ENCODE measurements at places on chromosomes 6 and 20.

DNA sequence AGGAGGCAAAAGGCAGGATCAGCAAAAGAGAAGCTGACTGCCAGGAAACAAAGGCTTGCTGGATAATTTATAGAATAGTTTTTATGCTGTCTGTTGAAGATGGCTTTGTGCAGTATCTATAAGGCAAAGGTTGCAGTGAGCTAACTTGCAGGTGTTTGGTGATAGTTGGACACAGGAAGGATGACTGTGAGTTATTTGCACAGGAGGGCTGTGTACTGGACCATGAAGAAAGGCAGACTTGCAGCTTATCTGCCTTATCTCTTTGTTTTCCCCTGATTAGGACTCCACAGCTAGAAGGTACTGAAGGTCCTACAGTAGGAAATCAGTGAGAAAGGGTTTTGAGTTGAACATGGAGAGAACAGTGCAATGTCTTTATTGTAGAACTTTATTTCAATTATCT is 2.1 kb downstream of the BTN1A1 start:
- no peak for DNase-seq

DNA sequence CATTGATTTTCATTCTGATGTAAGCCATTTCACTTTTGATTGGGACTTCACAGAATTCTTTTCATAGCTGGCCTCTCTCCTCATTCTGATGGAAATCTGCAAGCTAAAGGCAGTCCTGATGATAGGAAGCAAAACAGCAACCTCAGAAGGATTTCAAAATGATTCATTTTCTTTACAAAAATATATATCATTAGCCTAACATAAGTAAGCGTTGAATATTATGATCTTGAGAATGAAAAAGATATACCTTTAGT is 143.1 kb upstream of the GJE1 start:
- no peak for DNase-seq

DNA sequence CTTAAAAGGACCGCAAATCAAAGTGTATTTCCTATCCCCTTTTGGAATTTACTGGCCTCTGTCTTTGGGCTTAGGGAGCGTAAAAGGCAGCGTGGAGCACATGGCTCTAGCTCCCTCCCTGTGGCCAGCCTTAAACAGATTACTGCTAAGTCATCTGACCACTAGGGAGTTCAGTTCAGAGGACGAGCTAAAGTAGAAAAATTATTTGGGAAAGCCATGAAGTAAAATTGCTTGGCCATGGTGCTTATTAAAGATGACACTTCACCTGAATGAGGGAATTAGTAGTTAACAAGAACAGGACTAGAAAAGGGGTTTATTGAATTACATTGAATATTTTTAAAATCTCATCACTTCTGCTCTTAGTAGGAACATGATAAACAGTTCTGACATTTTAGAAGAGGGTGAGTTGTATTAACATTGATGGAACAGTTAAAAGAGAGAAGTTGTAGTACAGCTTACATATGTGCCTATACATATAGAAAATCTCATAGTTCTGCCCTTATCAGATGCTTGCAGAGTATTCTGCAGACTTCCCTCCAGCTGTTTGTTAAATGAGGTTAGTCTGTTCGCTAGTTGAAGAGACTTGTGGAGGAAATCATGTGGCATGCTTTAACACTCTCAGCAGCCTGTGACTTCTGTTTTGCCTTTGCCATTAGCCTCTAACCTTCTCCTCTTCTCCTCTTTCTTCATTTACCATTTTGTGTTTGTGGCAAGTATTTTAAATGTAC is 31.2 kb upstream of the MAPK13 start:
- no peak for DNase-seq

DNA sequence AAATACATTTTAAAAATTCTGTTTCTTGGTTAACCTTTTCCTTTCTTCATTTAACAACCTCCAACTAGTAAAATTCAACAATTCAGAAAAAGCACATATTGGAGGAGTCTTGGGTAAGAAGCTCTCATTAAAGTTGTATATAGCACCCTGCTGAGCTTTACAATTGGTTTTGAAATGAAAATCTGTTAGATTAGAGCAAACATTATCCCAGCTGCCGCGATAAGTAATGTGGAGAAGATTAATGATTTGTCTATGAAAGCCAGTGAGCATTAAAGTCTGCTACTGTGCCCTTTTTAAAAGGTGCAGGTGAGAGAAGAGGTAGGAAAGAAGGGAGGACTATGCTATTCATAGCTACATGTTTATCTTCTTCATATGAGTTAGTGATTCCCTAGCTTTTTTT is 201.5 kb downstream of the ZFAND3 start:
- DNase-seq: no peak

- DNase-seq: no peak
Observed at GRCh38 chr6:105401247-105402089, 1.4 kb downstream of the PREP start.

DNA sequence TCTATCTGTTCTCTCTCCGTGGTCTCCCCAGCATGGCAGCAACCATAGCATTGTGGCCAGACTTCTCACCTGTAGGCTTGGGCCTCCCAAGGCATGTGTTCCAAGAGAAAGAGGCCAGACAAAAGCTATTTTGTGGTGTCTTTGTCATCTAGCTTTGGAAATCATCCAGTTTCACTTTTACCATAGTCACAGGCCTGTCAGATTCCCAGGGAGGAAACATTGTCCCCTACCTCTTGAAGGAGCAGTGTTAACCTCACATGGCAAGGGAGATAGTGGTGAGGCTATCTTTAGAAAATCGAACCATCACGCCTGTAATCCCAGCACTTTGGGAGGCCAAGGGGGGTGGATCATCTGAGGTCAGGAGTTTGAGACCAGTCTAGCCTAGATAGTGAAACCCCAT is 42.3 kb upstream of the RALGAPA2 start:
- DNase-seq: no peak

DNA sequence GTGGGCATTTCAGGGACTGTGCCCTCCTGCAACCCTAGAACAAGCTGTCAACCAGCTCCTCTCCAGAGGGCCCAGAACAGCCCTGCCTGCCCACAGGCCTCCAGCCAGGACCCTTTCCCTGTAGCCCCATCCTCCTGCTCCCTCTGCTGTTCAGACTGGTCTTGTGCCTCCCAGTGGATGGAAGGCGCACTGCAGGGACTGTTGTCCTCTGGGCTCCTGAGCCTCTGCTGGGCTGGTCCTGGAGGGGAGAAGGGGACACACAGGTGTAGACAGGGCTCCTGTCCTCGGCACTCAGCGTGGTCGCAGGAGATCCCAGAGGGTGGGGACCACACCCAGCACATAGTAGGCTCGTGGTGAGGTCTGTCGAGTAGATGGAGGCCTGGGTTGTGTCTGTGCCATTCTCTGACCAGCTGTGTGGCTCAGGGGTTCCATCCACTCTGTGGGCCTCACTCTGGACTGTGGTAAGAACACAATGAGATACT is 11.5 kb downstream of the ITPR3 start:
- no peak for DNase-seq

DNA sequence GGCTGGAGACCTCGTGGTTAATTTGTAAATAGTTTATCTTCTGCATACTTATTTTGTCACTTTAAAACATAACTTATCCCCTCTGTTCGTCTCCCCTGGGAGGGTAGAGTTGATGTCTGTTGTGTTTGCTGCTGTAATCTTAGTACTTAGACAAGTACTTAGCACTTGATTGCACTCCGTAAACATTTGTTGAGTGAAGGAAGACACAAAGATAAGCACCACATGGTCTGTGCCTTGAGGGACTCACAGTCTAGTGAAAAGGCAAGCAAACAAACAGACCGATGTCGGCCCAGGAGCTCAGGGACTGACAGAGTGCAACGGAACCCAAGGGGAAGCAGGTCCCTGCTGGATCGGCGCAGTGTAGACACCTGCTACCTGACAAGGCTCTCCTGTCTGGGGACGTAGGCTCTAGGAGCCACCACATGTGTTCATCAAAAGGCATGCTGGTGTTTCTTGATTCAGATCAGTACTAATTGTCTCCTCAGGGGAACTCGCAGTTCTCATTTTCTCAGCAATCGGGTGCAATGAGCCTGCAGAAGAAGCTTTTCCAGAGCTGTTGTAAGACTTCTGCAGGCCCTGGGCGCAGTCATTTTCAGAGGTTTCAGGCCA is 31.4 kb downstream of the EDN3 start:
- DNase-seq: no peak

GRCh38 chr20:10060226-10060625 is 25.4 kb downstream of the ANKEF1 start:
- no peak for DNase-seq

- no peak for DNase-seq
Observed at GRCh38 chr6:43758617-43759050, 11.4 kb upstream of the VEGFA start.

GRCh38 chr6:125432963-125433362 is 131.2 kb upstream of the HDDC2 start:
- DNase-seq: no peak

DNA sequence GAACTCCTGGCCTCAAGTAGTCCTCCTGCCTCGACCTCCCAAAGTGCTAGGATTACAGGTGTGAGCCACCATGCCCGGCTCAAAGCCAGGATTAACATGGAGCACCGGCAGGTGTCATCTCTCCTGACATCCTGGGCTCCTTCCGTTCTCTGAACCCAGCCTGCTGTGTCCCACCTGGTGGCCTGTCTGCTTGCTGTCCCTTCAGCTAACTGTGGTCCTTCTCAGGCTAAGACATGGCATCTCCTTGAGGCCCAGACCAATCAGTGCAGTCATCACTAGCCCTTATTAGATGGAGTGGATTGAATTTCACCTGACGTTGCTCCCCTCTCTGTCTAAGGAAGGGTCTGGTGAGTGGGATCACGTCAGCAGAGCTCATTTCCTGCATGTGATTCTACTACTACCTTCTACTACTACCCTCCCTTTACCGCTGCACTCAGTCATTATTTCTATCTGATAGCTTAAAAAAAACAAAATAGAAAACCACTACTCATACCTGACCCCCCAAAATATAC is 28.0 kb upstream of the SYNJ2 start:
- no peak for DNase-seq

DNA sequence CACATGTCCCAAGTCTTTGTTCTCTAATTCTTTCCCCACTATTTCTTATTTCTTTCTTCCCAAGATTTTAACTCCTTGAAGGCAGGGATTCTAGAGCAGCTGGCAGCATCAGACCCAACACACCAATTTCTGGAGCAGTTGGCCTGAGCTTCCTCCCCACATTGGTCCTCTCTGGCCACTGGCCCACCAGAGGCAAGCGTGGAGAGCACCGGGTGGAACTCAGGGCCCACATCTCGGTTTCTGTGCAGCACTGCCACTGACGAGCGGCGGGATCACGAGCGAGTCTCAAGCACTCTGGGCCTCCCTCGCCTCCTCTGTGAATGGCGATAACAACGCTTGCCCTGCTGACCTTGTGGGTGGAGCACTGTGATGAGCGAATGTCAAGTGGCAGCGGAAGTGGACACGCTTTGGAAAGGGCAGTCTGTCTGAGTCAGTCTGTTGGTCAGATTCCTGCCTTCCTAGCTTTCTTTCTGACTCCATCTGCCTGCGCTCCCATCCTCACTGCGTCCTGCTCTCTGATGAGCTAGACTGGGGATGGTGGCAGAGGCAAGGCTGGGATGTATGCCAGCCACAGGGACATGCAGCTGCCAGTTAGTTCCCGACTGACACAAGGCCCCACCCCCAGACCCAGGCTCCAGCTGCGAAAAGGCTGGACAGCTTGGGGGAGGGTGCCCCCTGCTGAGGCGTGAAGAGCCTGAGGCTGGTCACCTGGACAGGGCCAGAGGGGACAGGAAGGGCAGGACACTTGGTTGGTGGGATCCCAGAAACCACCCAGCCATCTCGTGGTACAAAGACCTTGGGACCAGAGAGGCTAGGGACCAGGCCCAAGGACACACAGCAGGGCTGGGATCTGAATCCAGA is 4.5 kb upstream of the SPDEF start:
- DNase-seq: no peak

DNA sequence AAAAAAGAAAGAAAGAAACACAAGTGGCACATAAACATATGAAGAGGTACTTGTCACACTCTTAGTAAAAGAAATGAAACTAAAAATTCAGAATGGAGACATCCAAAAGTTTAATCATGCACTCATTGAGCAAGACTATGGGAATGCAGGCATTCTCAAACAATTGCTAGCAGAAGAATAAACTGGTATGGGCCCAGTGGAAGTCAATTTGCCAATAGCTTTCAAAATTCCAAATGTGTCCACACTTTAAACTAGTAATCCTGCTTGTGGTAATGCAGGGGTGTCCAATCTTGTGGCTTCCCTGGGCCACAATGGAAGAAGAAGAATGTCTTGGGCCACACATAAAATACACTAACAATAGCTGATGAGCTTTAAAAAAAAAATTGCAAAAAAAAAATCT is 97.4 kb downstream of the EPB41L2 start:
- no peak for DNase-seq

Measured in nucleus accumbens (tissue), 56 donors.